Breast epithelium (tissue), 4 donors: ENCODE measurements at places on chromosomes 16 and 17.
A peak's percentile ranks its signal among the peaks of the same experiment; 100 is the strongest.

DNA sequence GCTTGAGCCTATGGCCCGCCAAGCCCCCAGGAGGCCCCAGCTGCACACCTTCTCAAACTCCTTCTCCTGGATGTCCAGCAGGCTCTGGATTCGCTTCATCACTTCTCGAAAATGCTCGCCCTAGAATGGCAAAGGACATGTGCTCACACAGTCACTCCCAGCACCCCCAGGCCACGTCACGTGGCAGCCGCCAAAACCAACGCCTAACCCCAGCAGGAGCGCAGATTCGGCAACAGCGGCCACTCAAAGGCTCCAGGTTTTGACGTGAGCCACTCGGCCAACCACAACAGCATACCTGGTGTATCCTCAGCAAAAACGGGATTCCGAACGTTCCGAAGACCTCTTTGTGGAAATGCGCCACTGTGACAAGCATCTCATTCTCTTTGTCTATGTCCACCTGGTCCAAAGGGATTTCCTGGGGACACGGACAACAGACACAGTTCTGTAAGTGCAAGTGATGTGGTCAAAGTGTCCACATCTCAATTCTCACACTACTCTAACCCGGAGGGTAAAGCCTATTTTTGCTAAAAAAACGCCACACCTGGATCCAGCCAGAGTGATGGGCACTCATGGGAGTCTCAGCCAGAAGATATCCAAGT lies 12.7 kb downstream of the LITAFD start:
- H3K4me1 ChIP-seq, result no peaks in the 10 kb centered on the region
- H3K27me3 ChIP-seq, result no peaks in the 10 kb centered on the region
- no peak overlapping the region for H3K27ac ChIP-seq
- no peak overlapping the region for H3K4me3 ChIP-seq

GRCh38 chr16:70679671-70680494 lies 6.0 kb downstream of the MTSS2 start:
- peak overlapping the region; percentile 85 for H3K27ac ChIP-seq
- H3K4me3 ChIP-seq, result no peak overlapping the region
- no peak for DNase-seq
- peaks cover 13% of the 10 kb centered on the region for H3K4me1 ChIP-seq
- no peaks in the 10 kb centered on the region for H3K36me3 ChIP-seq

DNA sequence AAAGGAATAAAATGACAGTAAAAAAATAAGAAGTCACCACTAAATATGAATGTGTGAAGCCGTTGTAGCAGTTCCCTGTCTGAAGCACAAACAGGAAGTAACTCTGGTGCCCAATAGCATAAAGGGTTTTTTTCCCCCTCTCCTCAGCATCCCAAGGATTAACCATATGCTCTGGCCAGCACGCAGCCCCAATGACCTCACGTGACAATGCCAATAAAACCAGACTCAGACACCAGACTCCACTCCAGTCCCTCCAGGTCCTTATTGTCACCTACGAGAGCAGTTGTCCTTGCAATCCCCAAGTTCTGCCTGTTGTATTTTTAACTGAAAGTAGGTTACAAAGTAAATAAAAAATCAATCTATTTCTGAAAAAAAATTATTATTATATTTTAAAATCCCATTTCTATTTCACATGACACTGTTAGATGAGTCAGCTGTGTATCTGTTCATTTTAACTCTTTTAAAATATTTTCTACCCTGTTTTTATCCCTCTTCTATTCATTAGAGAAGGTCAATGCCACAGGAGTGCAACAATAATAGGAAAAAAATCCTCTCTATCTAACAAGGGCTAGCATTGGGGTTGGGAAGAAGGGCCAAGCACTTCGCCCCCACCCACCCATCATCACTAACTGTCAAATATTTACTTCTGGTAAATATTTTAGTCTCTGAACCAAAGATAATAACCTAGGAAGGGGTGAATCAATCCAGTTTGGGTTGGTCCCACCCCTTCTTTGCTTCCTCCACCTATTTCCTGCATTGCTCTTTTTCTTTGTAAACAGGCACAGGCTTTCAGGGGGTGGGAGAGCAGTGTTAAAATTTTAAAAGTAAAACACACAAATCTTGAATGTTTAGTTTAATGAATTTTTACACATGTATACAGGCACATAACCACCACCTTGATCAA lies 6.6 kb downstream of the PRAC1 start:
- H3K36me3 ChIP-seq, result no peaks in the 10 kb centered on the region
- no peak overlapping the region for H3K27ac ChIP-seq
- peaks cover 99% of the 10 kb centered on the region for H3K27me3 ChIP-seq
- DNase-seq, result no peak

GRCh38 chr17:57365420-57365819 lies 109.1 kb downstream of the MSI2 start:
- H3K4me1 ChIP-seq, result peaks cover 7% of the 10 kb centered on the region
- H3K36me3 ChIP-seq, result no peaks in the 10 kb centered on the region
- H3K27me3 ChIP-seq, result no peaks in the 10 kb centered on the region

GRCh38 chr16:57127037-57127763 lies 34.8 kb downstream of the CPNE2 start:
- H3K4me1 ChIP-seq, result no peaks in the 10 kb centered on the region
- H3K36me3 ChIP-seq, result no peaks in the 10 kb centered on the region
- DNase-seq, result no peak
- no peaks in the 10 kb centered on the region for H3K27me3 ChIP-seq
- H3K4me3 ChIP-seq, result no peak overlapping the region

- no peaks in the 10 kb centered on the region for H3K27me3 ChIP-seq
- H3K4me1 ChIP-seq, result peaks cover 74% of the 10 kb centered on the region
- H3K4me3 ChIP-seq, result no peak overlapping the region
- DNase-seq, result peak; percentile 80
Measured at GRCh38 chr17:77425791-77426641, 285.2 kb downstream of the SEC14L1 start.

- H3K36me3 ChIP-seq, result no peaks in the 10 kb centered on the region
- H3K27ac ChIP-seq, result no peak overlapping the region
- H3K4me3 ChIP-seq, result no peak overlapping the region
- no peak for DNase-seq
- H3K27me3 ChIP-seq, result no peaks in the 10 kb centered on the region
- no peaks in the 10 kb centered on the region for H3K4me1 ChIP-seq
Measured at GRCh38 chr17:33390479-33391176, 97.5 kb upstream of the ASIC2 start.

GRCh38 chr17:42682722-42683403 lies 532 bp downstream of the CNTNAP1 start:
- peaks cover 19% of the 10 kb centered on the region for H3K4me1 ChIP-seq
- peak overlapping the region; percentile 78 for H3K27ac ChIP-seq
- no peak for DNase-seq
- H3K4me3 ChIP-seq, result peak overlapping the region; percentile 73
- H3K27me3 ChIP-seq, result no peaks in the 10 kb centered on the region
- no peaks in the 10 kb centered on the region for H3K36me3 ChIP-seq

DNA sequence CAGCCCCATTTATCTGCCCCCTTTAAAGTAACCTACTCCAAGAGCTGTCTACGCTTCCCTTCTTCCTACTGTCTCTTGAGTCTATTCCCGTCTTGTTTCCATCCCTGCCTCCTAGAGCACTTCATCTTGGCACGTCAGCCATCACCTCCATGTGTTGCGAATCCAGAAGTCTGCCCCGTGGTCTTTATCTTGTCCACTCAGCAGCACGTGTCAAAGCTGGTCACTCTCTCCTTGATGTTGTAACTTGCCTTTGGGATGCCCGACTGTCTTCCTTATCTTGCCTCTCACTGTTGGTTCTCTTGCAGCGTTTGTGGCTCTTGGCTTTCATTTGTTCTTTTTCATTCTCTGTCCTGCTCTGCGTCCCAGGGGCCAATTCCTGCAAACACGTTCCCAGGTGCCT lies 99.4 kb downstream of the PLCG2 start:
- no peak for DNase-seq
- H3K27ac ChIP-seq, result no peak overlapping the region
- no peak overlapping the region for H3K4me3 ChIP-seq
- H3K27me3 ChIP-seq, result no peaks in the 10 kb centered on the region
- no peaks in the 10 kb centered on the region for H3K36me3 ChIP-seq
- no peaks in the 10 kb centered on the region for H3K4me1 ChIP-seq

GRCh38 chr16:48256579-48257177 lies 9.3 kb upstream of the ABCC11 start:
- H3K27me3 ChIP-seq, result no peaks in the 10 kb centered on the region
- H3K4me1 ChIP-seq, result no peaks in the 10 kb centered on the region
- no peaks in the 10 kb centered on the region for H3K36me3 ChIP-seq
- no peak overlapping the region for H3K27ac ChIP-seq

- no peaks in the 10 kb centered on the region for H3K4me1 ChIP-seq
- H3K4me3 ChIP-seq, result no peak overlapping the region
- H3K27me3 ChIP-seq, result peaks cover 24% of the 10 kb centered on the region
- H3K36me3 ChIP-seq, result no peaks in the 10 kb centered on the region
Measured at GRCh38 chr17:48767263-48767774, 38.8 kb upstream of the HOXB13 start.

DNA sequence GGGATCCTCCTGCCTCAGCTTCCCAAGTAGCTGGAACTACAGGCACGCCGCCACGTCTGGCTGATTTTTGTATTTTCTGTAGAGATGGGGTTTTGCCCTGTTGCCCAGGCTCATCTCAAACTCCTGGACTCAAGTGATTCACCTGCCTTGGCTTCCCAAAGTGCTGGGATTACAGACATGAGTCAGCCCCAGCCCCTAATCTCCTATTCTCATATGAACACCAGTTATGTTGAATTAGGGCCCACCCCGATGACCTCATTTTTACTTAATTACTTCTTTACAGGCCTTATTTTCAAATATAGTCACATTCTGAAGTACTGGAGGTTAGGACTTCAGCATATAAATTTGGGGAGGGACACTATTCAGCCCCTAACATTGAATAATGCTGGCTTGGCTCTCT lies 49.2 kb downstream of the ZNRF1 start:
- peak overlapping the region; percentile 42 for H3K27ac ChIP-seq
- H3K4me1 ChIP-seq, result no peaks in the 10 kb centered on the region
- no peak overlapping the region for H3K4me3 ChIP-seq
- H3K36me3 ChIP-seq, result no peaks in the 10 kb centered on the region
- no peaks in the 10 kb centered on the region for H3K27me3 ChIP-seq

- no peak overlapping the region for H3K27ac ChIP-seq
- no peaks in the 10 kb centered on the region for H3K36me3 ChIP-seq
- H3K4me1 ChIP-seq, result no peaks in the 10 kb centered on the region
- H3K27me3 ChIP-seq, result no peaks in the 10 kb centered on the region
Measured at GRCh38 chr16:71687861-71688260, 36.6 kb downstream of the PHLPP2 start.

DNA sequence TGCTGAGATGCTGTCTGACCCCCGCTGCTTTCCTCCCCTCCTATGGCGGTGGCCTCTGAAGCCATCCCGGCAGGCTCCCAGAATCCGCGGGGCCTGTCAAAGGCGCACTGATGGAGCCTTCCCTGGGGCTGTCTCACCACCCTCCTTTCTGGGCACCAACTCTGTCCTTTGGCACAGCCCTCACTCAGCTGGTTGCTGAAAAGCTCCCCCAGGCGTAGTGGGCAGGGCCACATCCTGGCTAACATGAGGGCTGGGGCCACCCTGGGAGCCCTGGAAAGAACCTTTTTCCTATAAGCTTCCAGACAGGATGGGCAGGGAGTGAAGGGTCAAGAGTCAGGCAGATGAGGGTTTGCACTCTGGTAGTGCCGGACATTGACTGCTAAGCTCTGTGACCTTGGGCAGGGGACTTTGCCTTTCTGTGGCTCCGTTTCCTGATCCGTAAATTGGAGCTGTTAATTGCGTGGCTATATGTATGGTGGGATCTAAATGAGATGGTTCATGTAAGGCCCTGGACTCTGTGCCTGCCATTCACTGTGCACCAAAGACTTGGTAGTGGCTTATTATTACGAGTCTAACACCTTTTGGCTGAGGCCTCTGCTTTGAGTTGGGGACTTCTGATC lies 27.6 kb upstream of the LASP1NB start:
- no peak overlapping the region for H3K4me3 ChIP-seq
- no peak for DNase-seq
- no peaks in the 10 kb centered on the region for H3K27me3 ChIP-seq

DNA sequence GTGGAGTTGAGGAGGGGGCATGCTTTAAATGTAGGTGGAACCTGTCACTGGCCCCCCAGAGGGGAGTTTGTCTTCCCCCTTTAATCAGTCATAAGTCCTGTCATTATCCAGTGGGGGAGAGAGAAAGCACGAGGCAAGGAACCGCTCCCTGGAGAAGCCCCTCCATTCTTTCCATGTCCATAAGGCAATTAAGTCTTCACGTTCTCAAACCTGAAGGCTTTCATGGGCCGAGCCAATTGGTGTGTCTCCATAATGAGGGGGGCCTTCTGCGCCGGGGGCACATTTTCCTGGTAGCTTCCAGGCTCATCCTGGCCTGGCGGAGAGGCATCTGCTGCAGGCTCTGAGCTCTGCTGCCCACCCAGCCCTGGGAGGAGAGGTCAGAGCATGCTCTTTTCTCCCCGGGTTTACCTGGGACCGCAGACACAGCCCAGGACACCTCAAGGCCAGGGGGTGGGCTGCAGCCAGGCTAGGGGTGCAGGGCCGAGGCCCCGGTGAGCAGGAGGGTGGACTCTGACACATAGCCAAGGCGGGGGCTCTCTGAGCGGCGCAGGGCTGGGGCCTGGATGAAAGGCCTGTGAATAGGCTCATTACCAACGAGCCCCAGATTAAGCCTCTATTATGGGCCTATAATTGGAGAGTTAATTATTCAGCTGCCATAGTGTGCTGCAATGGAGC lies 42.5 kb downstream of the C16orf78 start:
- H3K36me3 ChIP-seq, result no peaks in the 10 kb centered on the region
- no peak overlapping the region for H3K27ac ChIP-seq
- DNase-seq, result no peak
- H3K4me3 ChIP-seq, result no peak overlapping the region
- no peaks in the 10 kb centered on the region for H3K27me3 ChIP-seq

- no peaks in the 10 kb centered on the region for H3K27me3 ChIP-seq
- no peak for DNase-seq
- H3K27ac ChIP-seq, result peak overlapping the region; percentile 55
- no peaks in the 10 kb centered on the region for H3K4me1 ChIP-seq
Measured at GRCh38 chr16:35011-35677, 18.3 kb downstream of the POLR3K start.

- no peak for DNase-seq
- no peaks in the 10 kb centered on the region for H3K4me1 ChIP-seq
- H3K36me3 ChIP-seq, result no peaks in the 10 kb centered on the region
- no peak overlapping the region for H3K4me3 ChIP-seq
- H3K27ac ChIP-seq, result no peak overlapping the region
Measured at GRCh38 chr16:86086471-86086870, 187.5 kb downstream of the IRF8 start.

- H3K36me3 ChIP-seq, result no peaks in the 10 kb centered on the region
- H3K27ac ChIP-seq, result no peak overlapping the region
- no peak overlapping the region for H3K4me3 ChIP-seq
- no peak for DNase-seq
- no peaks in the 10 kb centered on the region for H3K27me3 ChIP-seq
- H3K4me1 ChIP-seq, result no peaks in the 10 kb centered on the region
Measured at GRCh38 chr16:9657641-9658040, 524.6 kb downstream of the GRIN2A start.

GRCh38 chr17:77681861-77682260 lies 276.6 kb upstream of the TNRC6C start:
- peaks cover 15% of the 10 kb centered on the region for H3K27me3 ChIP-seq
- no peaks in the 10 kb centered on the region for H3K4me1 ChIP-seq
- no peak overlapping the region for H3K4me3 ChIP-seq
- no peak overlapping the region for H3K27ac ChIP-seq
- DNase-seq, result no peak
